COLO829 (cell line): ENCODE measurements at places on chromosomes 7 and 10.

DNA sequence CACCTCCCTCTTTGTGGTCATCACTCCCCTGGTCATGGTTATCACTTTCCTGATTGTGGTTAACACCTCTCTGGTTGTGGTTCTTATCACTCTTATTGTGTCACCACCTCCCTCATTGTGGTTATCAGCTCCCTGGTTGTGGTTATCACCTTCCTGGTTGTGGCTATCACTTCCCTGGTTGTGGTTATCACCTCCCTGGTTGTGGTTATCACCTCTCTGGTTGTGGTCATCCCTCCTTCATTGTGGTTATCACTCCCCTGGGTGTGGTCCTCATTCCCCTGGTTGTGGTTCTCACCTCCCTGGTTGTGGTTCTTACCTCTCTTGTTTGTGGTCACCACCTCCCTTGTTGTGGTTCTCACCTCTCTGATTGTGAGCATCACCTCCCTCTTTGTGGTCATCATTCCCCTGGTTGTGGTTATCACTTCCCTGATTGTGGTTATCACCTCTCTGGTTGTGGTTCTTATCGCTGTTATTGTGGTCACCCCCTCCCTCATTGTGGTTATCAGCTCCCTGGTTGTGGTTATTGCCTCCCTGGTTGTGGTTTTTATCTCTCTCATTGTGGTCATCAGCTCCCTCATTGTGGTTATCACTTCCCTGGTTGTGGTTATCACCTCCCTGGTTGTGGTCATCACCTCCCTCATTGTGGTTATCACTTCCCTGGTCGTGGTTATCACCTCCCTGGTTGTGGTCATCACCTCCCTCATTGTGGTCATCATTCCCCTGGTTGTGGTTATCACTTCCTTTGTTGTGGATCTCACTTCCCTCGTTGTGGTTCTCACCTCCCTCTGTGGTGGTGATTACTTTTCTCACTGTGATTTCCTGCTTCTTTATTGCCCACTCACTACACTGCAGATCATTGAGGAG, 106.7 kb downstream of the GPR26 start:
- no peak for DNase-seq

DNA sequence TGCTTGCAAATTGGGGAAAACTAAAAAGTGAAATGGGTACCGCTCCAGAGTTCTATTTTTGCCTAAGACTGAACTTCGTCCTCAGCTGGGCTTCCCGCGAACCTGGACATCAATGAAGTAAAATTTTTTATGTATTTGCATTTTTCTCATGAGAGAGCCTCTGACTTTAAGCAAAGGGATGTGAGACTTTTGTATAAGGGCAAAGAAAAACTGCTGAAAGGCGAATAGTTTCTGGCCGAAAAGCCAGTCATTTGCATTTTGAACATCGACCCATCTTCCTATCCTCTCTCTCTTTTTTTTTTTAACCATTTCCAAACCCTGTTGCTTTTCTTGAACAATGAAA, 573 bp downstream of the PMPCB start:
- DNase-seq: no peak

DNA sequence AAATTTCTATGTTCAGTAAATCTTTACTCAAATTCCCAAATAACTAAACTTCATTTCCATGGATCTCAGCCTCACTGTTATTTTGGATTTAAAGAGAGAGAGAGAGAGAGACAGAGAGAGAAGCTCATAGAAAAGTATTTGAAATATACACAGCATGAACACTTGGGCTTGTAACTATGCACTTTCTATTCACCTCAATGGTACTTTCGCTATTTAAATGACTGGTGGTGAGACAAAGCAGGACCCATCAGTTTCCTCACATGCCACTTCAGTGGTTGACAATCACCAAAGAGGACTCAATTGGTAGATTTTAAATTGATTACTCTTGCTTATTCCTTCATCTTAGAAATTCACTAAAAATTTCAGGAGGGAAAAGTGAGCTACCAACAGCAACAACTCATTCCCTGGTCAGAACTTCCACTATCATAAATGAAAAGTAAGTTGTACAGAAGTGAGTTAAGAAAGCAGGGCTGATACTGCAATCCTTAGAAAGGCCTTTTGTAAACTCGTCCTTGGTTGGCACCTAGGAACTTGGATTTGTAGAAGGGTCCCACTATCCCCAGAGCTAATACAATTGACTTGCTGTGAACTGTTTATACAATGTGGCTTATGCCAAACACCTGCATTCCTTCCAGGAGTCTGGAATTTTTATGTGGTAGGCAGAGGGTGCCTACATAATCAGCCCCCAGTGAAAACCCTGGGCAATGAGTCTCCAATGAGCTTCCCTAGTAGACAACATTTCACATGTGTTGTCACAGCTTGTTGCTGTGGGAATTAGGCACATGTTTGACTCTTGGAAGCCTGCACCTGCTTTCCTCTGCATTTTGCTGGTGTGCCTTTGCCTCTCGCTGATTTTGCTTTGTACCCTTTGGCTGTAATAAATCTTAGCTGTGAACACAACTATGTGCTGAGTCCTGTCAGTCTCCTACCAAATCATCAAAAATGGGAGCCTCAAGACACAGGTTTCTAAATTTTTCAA, 10.8 kb downstream of the ERLIN1 start:
- no peak for DNase-seq

GRCh38 chr10:110643653-110644597, at the start of gene RBM20:
Gene RBM20, plus strand, starts transcription at chr10:110644336. Its CDS starts 119 bp downstream, at chr10:110644455.
- DNase-seq: no peak

- DNase-seq: peak; percentile 2
These were observed 14.8 kb downstream of the TMEM26 start for GRCh38 chr10:61438141-61438988.

DNA sequence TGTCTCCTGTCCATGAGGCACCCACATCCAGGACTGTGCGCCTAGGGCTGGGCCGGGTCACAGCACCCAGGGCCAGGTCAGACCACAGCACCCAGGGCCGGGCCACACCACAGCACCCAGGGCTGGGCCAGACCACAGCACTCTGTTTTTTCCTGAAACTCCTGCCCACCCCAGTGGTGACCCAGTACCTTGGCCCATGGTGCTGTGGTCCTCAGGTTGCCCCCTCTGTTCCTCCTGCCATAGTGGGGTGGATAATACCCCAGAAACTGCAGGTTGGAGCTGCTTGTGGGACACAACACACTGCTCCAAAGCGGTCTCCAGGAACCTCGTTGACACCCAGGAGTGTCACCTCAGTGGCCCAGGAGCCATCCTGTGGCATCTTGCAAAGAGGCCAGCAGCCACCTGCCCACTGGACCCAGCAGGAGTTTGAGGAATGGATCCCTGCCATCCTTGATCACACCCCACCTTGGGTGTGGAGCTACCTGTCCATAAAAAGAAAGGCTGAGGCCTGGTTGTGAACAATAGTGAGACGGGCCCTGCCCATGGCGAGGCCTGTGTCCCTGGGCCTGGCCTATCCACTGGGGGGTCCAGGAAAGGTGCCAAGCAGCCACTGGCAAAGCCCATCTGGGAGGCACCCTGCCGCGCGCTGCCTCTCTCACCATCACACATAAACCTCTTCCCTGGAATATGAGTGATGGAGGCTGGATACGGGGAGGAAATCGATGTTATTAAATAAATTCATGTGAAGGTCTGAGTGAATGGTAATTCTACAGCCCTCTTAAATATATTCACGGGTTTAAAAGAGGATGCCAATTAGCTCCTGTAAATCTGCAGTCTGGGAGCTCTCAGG, 89.0 kb downstream of the NKX6-2 start:
- no peak for DNase-seq

- no peak for DNase-seq
These were observed 4.2 kb upstream of the ACSL5 start for GRCh38 chr10:112369495-112370423.

- no peak for DNase-seq
These were observed 43.9 kb upstream of the DNAJB6 start for GRCh38 chr7:157292770-157293412.

DNA sequence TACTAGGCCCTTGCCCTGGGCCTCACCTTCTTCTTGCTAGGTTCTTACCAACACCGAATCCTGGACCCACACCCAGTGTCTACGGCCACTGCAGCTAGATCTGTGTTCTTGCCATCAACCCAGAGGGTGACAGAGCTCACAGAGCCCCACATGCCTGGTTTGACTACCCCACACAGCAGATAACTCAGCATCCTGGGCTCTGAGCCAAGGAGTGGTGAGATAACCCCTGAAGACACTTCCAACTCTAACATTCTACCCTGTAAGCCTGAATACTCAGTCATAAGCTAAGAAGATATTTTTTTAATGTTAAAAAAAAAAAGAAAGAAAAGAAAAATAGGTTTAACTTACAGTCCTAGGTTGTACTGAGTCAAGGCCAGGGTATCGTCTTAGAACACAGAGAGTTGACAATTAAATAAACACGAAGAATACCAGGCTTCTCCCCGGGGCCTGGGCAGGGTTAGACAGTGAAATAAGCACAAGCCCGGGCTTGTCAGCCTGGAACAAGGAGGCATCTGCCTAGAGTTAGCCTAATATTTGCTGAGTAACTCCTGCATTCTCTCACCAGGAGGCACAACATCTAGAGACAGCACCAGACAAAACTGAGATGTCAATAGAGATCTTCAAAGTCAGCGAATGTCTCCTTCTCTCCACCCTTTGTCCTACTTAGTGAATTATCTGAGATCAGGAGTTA, 556.5 kb upstream of the LRRN3 start:
- DNase-seq: no peak

GRCh38 chr10:22655312-22655981, 58.9 kb downstream of the PIP4K2A start:
- DNase-seq: no peak

GRCh38 chr7:143225047-143225446, 3.2 kb downstream of the TAS2R40 start:
- DNase-seq: no peak

DNA sequence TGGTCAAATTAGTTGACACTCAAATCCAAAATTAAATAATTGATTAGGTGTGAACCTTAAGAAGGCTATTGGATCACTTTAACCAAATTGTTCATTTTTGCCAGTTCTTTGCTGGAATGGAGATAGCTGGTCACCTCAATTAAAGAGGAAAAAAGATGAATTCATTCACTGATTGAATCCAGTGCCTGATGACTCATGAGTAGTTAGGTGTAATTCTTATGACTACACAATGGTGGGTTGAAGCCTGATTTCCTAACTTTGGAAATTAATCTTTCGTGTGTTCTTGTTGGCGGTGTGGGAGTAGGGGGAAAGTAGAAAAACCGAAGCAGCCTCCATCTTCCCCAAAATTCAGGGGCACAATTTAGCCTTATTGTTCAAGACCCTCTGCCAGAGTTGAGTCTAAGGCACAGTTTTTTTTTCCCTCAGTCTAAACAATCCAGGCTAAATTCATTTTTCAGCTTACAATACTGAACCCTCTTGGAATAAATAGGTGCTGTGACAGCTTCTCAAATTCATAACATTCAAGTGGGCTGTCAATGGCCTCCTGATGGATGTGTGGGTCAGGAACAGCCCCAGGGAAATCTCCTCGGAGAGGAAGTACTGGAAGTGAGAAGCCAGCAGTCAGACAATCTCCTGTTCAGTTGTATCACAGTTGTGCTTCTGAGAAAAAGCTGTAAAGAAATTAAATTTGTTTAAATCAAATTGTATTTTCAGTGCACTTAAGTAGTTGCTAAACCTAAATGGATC, 356.6 kb downstream of the BBS9 start:
- peak; percentile 57 for DNase-seq

GRCh38 chr10:14009371-14010100, 321.2 kb downstream of the FRMD4A start:
- peak; percentile 56 for DNase-seq

DNA sequence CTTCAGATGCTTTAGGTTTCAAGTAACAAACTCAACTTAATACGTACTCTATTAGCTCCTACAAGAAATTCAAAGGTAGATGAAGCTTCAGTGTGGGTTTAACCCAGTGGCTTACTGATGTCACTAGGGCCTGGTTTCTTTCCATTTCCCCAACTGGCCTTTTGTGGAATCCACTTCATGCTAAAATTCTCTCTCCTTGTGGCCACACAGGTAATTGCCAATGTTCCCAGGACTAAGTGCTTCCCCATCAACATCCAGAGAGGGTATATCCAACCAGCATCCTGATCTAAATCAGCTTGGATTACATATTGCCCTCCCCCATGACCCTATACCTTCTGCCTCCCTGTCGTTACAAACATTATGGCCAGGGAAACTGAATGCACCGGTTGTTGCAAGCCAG, 10.7 kb downstream of the FBXL13 start:
- no peak for DNase-seq

GRCh38 chr10:16016688-16017087, 156.4 kb upstream of the MINDY3 start:
- no peak for DNase-seq

DNA sequence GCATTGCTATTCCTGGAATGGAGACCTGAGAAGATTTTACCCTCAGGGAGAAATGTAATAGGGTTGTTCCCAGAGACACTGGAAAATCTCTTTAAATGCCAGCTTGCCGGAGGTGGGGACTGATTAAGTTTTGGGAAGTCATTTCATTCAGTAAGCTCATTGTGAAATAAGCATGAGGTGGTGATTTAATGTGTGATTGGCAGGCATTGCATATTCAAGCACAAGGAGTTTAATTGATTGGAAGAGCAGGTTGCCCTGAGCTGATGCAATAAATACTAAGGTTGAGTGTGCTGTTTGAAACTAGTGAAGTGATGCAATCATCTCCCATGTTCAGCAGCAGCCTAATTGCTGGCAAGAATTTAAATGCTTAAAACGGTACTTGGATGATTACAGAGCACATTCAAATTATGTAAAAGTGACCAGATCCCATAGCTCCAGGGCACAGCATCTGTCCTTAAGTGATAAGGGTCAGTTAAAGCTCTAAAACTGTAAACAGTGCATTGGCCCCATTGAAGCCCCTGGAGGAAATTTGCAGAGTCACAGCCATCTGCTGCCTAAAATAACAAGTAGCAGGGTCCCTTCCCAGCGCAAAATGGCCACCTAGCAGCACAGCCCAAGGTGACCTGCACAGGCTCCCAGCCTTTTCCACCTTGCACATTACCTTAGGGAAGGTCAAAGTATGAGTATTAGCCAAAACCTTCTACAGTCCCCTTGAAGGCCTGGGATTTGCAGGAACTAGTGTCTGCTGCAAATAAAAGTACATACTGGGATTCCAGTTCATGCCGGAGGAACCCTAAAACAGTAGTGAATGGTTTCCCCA, 92.1 kb downstream of the CCDC71L start:
- DNase-seq: peak; percentile 84

DNA sequence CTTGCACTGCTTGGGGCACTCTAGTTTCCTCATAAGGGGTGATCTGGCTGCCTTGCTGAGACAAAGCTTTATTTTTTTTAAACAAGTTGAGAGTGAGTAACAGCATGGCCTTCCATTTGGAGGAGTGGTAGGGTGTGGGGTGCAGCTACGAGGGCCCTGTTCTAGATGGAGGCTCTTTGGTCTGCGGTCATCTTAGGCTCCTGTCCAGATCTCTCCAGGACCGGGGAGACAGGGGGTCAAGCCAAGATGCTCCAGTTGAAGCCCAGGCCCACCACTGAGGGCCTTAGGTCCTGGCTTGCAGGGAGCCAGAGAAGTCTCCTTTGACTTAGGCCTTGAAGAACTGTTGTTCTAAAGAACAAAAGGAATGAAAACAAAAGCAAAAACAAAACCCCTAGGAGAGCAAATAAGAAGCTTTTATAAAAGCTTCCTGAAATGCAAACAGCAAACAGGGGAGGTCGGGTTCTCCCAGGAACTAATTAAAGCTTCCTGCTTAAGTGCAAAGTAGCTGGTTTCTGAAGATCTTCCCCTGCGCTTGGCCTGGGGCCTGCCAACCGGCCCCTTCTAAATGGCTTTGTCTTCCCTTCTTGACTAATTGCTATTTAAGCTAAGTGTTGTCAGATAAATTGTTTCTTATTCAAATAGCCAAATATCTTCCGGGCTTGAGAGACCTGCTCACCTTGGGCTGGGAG, 259.2 kb downstream of the GLRX3 start:
- DNase-seq: no peak

GRCh38 chr10:69716711-69717560, 84.8 kb upstream of the COL13A1 start:
- DNase-seq: no peak

GRCh38 chr10:19993714-19994315, 177.6 kb downstream of the PLXDC2 start:
- DNase-seq: no peak
